Epithelial cell of prostate (primary cell): ENCODE measurements at places on chromosomes 4 and X.
A peak's percentile ranks its signal among the peaks of the same experiment; 100 is the strongest.

- DNase-seq: no peak
These were observed 231.7 kb upstream of the TAPT1 start for GRCh38 chr4:16457944-16458343.

- DNase-seq: no peak
These were observed 124.2 kb upstream of the DGKK start for GRCh38 chrX:50594788-50595187.

GRCh38 chr4:148850257-148850995 is 408.2 kb upstream of the NR3C2 start:
- no peak for DNase-seq

DNA sequence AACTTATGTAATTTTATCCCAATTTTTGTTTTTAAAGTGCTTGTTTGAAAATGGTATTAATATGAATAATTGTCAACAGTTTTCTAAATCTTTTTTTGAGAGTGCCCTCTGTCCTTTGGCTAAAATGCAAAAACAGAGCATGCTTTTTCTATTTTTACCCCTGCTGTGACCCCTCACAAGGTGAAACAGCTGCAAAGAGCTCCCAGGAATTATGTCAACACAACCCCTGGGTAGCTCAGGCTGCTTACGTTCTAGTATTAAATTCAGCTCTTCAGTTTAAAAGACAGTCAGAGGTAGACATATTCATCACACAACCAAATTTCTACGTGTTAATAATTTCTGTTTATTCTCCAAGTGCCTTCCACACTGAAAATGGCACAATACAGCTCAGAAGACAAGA is 367.5 kb downstream of the PRDM5 start:
- no peak for DNase-seq

DNA sequence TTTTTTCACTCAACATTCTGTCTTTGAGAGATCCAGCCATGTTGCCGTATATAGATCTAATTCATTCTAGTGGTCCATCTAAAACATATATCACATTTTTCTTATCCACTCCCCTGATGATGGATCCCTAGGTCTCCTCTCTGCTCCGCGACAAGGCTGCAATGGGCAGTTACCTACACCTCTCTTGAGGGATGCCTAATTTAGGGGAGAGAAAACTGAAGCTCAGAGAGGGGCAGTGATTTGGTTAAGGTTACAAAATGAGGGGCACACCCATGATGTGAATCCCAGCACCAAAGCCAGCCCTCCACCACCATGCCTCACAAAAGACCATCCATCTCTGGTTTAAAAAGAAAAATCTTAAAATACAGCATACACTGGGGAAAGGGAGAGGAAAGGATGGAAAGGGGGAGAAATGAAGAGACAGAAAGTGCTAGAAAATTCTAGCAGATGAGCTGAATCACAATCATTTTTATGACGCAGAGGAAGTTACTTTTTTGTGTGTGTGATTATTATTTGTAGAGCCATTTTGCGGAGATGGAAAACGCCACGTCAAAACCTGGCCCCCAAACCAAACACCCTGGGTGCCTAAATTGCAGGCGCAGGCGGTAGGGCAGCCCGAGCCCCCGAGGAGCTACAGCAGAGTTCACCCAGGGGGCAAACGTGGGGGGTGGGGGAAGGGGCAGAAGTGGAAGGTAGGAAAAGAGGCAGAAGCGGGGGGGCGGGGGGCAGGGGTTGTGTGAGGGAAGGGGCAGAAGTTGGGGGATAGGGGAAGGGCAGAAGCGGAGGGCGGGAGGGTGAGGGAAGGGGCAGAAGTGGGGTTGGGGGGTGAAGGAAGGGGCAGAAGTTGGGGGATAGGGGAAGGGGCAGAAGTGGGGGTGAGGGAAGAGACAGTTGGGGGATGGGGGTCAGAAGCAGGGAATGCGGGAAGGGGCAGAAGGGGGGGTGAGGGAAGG is 1.3 kb upstream of the TSPYL2 start:
- DNase-seq: no peak

DNA sequence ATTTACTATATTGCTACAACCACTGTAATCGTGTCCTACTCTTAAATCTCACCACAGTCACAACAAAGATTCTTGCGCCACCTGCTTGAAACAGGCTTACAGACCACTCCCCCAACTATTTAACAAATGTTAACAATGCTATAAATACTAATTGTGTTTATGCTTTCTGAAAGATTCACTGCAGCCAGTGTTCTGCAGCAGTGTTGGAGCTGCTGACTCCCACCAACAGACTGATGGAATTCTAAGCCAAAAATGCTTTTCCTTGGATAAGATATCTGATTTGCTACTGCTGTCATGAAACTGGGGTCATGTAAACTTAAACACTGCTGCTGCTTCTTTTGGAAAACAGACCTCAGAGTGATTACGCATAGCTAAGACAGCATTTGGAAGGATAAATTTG is 244.2 kb upstream of the MAB21L2 start:
- no peak for DNase-seq

DNA sequence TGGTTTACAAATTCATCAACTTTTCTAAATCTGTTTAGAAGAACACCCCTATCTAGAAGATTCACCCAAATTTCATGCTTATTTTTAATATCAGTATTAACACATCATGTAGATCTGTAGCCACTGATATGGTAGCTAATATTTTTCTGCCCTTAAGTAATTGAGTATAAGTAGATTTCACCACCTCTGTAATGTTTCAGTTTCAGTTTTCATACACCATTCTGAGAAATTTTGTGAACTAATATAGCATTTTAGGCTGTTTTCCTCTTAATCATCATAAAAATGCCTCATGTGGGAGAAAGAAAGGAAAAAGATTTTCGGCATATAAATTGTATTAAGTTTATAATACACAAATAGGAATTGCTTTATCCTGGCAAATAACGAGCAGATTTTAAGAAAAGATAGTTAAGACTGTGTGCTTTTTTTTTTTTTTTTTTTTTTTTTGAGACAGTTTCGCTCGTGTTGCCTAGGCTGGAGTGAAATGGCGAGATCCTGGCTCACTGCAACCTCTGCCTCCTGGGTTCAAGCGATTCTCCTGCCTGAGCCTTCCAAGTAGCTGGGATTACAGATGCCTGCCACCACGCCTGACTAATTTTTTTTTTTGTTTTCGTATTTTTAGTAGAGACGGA is 21.4 kb upstream of the RBPJ start:
- DNase-seq: no peak

- DNase-seq: no peak
These were observed 112.9 kb downstream of the IRF2 start for GRCh38 chr4:184361443-184361842.

DNA sequence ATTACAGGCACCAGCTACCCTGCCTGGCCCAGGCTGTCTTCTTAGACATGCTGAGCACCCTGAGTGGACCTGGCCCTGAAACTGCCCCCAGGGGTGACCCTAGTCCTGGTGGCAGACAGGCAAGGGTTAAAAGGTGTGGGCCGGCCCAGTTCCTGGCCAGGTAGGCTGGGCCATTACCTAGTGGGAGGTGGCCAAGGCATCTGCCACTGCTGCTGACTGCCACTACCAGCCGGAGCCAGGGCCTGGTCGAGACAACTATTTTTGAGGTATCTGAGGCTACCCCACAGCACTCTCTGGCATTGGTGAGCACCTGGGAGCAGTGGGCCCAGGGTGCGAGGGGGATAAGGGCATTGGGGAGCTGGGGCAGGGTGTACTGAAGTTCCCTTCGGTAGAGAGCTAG is at the start of gene CCDC120:
TSS of gene CCDC120 (plus strand) at position 206 of the 400 bp plus-strand sequence. CDS start 3,043 bp downstream, outside the sequence.
- DNase-seq: no peak

- no peak for DNase-seq
These were observed 128.5 kb downstream of the SPRY1 start for GRCh38 chr4:123524958-123525628.

DNA sequence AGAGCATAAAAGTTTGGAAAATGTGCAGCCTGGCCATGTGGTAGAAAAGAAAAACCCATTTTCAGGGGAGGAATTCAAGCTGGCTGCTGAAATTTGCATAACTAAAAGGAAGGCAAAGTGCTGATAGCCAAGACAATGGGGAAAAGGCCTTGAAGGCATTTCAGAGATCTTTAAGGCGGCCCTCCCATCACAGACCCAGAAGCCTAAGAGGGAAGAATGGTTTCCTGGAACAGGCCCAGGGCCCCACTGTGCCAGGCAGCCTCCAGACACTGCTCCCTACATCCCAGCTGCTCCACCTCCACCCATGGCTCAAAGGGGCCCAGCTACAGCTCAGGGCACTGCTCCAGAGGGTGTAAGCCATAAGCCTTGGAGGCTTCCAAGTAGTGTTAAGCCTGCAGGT is 158.0 kb upstream of the PRDX4 start:
- DNase-seq: no peak

DNA sequence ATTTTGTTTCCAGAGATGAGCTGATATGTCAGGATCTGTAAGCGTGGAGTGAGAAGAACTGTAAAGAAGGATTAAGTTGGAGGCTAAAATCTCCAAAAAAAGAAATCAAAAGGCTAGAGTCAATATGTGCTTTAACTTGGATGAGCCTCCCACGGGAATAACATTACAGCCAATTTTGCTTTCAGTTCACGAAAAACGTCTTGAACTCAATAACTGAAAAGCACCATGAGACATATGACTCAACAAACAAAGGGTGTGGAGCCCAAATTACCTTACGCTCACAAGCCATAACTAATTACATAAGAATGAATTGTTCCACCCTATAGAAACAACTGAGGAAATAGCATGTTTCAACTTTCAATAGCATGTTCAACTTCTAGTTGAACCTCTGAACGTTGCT is 22.3 kb downstream of the TMPRSS11D start:
- DNase-seq: peak; percentile 74

- peak; percentile 99 for DNase-seq
These were observed 36.3 kb downstream of the MGARP start for GRCh38 chr4:139243448-139244365.

DNA sequence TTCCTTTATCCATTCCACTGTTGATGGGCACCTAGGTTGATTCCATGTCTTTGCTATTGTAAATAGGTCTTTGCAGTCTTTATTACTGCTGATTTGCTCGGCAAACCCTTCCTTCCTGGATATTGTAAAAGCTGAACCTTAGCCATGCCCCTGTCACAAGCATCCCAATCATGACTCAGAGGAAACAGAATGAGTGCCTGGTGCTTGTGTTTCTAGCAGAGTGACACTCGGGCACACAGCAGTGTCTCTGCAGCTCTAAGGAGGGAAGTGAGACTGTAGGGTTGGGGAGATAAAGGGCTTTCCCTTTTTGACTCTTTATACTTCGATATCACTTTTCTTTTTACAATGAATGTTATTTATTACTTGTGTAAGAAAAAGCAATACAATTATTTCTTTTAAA is 83.3 kb downstream of the AKAP4 start:
- no peak for DNase-seq

DNA sequence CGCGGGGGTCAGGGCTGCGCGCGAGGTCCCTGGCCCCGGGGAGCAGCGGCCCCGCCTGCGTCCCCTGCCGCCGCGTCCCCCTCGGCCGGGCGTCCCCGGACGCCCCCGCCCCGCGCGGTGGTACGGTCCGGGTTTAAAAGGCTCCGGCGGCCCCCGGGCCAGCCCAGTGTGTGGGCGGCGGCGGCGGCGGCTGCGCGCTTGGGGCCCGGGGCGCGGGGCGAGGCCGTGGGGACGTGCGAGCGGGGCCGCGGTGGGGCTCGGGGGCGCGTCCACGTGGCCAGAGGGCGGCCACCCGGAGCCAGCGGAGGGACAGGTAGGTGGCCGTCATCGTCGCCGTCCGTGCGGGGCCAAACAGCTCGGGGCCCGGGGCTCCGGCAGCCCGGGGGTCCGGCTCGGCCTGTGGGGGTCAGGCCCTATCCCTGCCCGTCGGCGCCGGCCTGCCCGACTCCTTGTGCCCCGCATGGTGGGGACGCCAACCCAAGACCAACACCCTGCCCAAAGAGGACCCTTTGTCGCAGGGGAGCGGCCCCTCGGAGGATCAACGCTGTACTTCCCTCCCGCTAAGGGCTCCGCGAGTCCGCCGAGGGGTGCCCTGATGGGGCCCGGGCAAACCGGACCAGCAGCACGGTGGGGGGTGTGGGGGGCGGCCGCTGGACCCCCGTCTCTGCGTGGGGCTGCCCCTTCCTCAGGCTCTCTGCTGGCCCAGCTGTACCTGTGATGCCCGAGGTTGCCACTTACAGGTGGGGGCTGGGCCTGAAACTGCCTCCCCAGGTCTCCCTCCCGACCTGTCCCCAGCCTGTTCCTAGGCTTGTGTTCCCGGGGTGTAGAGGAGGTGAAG is at the start of gene PLXNA3:
TSS of gene PLXNA3 (plus strand) at position 166 of the 838 bp plus-strand sequence. CDS start 1,903 bp downstream, outside the sequence.
- DNase-seq: no peak

DNA sequence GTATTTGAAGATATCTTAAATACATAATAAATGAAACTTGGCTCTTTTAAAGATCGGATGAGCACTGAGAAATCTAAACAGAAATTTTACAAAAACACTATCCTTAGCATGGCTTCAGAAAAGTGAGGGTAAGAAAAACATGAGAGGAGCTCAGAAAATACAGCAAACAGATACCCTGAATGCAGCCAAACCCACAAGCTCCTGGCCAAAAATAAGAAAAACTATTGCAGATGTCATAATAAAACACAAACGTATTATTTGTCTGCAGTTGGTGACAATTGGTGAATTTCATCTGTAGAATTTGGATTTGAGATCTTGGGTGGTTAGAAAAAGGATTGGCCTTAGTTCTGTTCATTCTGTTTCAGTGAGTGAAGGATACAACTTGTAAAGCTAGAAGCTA is 603.9 kb downstream of the INPP4B start:
- no peak for DNase-seq

DNA sequence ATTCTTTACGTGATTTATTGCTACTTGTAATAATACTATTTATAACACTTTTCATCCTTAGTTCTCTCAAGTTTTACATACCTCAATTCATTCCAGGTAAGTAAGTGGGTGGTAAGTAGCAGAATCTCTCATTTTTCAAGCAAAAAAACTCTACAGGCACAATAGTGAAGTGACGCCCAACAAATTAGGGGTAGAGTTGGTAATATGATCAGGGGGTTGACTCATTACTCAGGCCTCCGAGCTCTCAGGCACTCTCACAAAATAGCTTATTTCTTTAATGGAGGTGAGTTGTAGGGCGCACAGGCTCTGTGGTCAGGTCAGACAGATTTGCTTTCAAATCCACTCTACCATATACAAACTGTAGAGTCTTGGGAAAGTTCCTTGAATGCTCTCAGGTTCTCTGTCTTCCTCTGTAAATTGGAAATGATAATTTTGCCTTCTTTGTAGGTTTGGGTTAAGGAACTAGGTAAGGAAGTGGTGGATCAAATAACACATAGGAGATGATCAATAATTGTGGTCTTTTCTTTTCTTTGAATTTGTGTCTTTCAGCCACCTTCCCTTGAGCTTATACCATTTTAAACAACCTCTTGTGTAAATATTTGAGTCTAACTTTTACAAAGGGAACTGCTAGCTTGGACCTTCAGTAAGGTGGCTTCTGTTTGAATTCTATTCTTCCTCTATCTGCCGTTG is 134.9 kb upstream of the LEF1 start:
- DNase-seq: no peak
